ENCODE measurements at places on chromosomes 3 and 15.
A peak's percentile ranks its signal among the peaks of the same experiment; 100 is the strongest.

GRCh38 chr3:116034086-116034485, 410.8 kb downstream of the GAP43 start:
- no peak for ATAC-seq

DNA sequence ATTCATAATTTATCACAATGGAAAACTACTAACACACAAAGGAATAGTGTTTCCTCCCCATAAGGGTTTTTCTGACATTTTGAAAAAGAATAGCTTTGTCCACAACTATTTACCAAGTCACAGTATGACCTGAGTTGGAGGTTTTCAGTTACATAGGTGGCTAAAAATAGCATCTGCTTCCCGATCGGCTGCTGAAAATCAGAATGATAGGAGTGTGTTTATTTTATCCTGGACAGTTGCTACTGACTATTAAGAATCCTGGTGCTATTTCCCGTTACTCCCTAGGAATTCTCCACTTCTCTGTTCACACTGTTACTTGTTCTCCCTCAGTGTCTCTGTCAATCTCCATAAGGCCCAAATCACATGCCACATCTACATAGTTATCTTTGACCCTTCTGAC, 353.9 kb upstream of the RARB start:
- peak; percentile 40 for ATAC-seq

DNA sequence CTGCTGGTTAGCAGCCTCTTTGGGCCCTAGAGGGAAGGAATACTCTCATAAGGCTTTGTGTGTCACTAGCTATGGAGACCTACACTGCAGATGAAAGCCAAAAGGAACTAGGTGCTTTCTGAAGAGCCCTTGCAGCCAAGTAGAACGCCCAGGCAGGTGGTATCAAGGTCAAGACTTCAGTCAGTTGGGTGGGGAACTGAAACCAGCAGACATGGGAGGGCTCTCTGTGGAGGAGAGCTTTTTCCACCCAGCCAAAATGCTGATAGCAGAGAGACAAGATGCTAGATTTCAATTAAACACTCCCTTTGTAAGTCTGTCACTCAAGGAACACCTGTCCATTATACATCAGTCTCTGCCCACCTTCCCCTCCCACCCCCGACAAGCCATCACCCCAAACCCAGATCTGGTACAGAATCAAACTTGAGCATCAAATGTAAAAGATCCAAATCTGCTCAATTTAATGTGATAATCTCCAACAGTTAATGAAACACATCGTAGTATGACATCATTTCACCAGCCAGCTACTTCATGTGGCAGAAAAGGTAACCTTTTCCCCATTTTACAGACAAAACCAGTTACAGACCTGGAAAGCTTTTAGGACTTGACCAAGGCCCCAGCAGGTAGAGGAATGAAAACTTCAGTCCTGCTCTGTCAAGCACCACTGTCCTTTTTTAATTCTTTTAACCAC, 14.6 kb downstream of the MRPS25 start:
- no peak for ATAC-seq

GRCh38 chr3:8627201-8627940, 17.2 kb downstream of the SSUH2 start:
- ATAC-seq = no peak

DNA sequence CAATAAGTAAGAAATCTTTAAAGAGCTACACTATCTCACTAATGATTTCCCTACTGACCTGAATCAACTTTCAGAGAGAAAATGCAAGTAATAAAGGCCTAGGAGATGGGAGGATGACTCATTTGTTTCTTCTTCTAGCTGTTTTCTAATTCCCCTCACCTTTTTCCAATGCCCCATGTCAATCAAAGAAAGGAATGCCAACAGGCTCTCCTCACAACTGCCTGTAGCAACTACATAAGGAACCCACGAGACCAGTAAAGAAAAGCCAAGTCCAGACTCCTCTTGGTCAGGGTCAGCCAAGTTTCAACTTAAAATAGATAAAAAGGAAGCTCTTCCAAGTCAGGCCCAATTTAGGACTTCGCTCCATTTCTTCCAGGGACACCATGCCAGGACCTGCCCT, 201.9 kb downstream of the TNIK start:
- peak; percentile 60 for ATAC-seq

Data from SK-N-SH treated with all-trans-retinoic acid at 6 μM for 48 hours (cell line).